Erythroblast (primary cell): ENCODE measurements at places on chromosomes 16 and 17.

DNA sequence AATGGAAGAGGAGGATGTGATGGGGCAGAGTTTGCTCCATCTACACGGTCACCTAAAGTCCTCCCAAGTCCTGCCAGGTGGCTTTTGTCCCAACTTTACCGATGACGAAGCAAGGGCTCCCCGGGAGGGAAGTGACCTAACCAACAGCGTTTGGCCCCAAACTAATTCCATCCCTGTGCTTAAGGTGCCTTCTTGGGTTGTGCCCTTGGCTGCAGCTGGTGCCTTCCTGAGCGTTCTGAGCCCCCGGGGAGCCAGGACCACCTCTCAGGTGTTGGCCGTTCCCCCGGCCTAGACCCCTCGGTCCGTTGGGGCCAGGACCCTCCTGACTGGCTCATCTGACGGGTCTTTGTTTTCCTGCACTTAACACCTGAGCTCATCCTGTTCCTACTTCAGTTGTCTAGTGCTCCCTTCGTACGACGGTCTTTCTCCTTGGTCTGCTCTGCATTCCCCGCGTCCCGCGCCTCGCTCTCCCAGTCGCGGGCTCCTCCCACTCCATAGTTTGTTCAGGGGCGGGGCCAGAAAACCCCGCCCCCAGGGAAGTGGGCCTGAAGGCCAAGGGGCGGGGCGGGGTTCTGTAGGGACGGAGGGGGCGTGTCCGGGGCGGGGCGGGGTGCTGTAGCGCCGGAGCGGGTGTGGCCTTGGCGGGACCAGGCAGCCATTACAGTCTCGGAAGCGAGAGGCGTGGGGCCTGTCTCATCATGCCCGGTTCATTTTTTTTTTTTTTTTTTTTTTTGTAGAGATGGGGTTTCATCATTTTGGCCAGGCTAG lies 822 bp upstream of the ZSCAN10 start:
- peak; percentile 95 for DNase-seq

DNA sequence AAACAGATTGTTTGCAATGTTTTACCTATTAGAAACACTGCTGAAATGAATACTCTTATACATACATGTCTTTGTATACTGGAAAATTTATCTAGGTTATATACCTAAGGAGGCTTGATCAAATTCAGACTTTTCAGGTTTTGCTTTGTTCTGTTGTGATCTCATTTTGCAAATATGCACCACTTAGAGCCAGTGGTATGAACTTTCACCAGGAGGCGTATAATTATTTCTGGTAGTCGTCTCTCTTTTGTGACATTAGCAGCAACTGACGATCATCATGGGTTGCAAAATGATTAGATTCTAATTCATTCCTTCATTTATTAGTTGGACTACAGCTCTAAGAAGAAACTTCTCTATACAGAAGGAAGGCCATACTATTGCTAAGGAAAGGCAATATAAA lies 26.9 kb downstream of the AP1G1 start:
- DNase-seq = no peak

DNA sequence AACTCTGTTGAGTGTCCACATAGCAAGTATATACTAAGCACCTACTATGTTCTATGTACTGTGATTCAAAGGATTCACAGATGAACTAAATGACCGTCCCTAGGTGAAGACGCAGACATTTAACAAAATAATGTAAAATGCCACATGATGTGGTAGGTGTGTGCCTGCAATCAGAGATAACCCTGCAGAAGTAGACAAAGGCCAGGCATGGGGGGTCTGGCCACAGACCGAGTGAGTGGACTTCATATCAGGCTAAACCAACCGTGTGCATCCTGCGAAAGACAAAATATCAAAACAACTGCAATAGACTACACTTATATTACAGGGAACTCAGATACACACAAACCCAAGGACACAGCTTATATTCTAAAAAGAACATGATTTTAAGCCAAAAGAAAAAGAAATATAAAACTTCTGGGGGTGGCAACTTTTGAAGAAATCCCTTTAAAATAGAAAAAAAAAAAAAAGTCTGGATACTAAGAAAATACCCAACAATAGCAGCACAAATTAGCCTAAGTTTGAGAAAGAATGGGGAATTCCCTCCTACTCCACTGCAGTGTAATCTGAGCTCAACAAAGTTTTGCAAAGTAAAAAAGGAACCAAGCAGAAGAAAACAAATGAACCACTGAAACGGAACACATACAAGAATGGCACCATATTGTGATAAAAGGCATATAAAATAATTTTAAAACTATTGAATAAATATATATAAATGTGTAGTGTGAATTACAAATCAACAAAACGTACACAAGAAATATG lies 12.3 kb downstream of the HSDL1 start:
- no peak for DNase-seq

DNA sequence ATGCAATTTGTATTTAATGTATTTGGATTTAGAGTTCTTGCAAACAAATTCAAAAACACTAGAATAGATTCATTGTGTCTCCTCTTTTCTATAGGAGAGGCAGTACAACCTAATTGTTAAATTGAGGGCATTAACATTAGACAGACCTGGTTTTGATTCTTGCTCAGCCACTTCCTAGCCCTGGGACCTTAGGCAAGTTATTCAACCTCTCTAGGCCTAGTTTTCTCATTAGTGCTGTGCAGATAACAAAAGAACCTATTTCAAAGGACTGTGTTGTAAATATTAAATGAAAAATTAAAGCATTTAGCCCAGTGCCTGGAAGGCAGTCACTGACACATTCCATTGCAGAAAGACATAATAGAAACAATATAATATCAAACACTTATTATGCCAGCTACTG lies 22.0 kb upstream of the TAOK1 start:
- DNase-seq = no peak

GRCh38 chr17:63278728-63279442 lies 167.2 kb downstream of the CYB561 start:
- DNase-seq = no peak

GRCh38 chr16:81164481-81164880 lies 68.3 kb upstream of the GCSH start:
- DNase-seq = no peak

GRCh38 chr17:11797803-11798202 lies 199.5 kb downstream of the ZNF18 start:
- no peak for DNase-seq

DNA sequence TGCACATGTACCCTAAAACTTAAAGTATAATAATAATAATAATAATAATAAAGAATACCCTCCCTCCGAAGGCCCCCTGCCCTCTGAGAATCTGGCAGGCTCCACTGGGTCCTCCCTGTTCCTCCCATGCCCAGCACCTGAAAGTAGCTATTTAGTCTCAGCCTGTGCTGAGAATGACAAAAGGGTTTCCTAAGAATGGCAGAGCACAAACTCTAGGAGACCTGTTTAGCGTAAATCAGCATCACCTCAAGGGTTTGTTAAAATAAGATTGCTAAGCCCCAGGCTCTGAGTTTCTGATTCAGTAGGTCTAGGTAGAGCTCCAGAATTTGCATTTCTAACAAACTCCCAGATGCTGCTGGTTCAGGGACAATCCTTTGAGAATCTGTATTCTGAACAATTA lies 606.8 kb upstream of the CDH11 start:
- DNase-seq = no peak

DNA sequence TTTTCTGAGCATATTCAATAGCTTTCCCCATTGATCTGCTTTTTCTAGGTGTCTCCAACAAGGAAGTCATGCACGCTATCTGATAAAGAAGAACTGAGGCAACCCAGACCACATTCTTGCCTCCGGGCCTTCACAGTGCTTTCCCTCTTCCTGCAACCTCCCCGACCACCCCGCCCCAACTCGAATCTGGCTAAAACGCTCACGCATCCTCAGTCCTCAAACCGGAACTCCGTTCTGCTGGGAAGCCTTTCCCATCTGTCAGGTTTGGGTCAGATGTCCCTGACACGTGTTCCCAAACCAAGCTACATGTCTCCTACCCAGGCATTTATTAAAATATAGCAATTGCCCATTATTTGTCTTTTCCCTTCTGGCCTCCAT lies 112.7 kb downstream of the VPS53 start:
- no peak for DNase-seq
